GM23248 (cell line): ENCODE measurements at places on chromosomes 5 and 9.

DNA sequence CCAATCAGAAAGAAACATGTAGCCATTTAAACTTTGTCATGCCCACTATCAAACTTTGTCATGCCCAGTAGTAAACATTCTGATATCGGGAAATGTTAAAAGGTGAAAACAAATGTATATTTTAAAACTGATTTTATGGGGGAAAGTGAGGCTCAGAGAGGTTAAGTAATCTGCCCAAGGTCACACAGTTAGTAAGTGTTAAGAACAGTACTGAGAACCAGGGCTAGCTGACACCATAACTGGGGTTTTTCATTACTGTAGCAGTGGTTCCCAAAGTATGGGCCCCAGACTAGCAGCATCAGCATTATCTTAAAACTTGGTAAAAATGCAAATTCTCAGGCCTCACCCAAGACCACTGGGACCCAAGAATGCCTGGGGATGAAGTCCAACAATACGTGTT, 9.9 kb upstream of the FRRS1L start:
- no peak for DNase-seq

GRCh38 chr5:118311103-118311819, 677.1 kb downstream of the DTWD2 start:
- DNase-seq, result no peak

DNA sequence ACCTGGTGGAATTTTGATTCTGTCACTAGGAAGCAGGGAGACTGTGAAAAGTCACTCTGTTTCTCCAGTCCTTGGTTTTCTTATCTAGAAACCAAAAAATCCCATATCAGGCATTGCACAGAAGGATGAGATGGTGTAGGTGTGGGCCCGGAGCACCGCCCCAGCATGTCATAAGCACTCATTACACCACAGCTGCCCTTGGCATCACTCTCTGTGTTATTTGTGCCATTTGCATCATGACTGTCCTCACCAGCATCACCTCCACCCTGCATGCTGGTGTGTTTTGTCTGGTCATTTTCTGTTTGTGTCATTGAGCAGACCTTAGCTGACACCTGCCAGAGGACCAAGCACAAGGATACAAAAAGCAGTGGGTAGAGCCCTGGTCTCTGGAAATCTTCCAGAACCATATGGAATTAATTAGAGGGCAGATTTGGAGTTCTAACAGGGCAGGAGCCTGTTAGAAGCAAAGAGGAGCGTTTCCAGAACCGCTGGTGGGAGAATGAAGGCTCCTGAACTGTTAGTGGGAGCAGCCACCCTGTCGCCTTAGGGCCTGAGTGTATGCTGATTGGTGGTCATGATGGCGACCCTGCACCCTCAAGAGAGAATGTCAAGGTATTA, 99.3 kb downstream of the AMBP start:
- peak; percentile 27 for DNase-seq

DNA sequence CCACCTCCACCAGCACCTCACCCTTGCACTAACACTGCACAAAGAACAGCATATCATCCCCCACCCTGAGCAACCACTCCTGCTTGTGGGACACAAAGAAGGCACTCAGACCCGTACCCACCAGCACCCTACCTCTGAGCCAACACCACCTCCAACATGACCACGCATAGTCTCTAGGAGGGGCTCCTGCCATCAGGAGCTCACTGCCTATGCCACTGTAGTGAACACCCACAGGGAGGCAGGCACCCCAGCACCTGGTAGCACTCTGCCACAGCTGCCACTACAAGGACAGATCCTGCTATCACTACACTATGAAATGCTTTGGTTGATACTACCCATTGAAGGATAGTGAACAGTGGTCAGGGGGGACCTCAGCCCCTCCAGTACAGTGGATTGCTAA, 395.6 kb upstream of the GRAMD2B start:
- DNase-seq, result no peak

DNA sequence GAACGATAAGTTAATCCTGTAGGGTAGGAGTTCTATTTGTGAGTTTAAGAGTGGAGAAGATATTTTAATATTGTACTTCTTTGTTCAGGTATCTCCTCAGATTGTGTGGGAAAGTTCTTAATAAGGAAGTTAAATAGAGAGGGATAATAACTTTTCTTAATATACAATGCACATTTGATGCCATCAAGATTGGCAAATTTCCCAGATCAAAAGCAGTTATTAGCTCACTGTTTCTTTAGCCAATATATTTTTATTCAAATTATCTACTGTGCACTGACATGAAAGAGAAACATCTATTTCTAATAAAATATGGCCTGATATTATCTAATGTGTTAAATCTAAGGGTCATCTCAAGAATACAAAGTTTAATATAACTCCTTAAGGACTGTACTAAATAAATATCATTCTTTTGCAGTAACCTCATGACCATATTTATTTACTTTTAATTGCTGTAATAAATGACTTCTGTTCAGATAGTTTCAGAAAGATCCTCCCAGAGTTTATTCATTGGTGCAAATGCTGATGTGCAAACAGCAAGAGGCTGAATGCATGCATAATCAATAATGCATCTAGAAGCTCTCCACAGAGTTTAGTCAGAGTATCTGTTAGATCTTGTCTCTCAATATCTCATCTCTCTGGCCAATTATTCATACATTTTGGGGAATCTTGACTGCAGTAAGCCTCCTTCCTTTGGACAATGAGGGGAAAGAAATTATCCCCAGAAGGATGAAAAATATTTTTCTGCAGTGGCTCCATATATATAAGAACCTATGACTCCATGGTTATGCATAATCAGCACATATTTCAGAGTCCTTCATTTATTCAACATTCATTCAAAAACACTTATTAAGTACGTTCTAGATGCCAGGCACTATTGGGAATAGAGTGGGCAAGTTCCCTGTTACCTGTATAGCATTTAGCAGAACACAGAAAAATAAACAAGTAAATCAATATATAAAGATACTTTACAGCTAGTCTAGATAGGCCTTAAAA, 85.3 kb downstream of the SPATA31D1 start:
- no peak for DNase-seq

DNA sequence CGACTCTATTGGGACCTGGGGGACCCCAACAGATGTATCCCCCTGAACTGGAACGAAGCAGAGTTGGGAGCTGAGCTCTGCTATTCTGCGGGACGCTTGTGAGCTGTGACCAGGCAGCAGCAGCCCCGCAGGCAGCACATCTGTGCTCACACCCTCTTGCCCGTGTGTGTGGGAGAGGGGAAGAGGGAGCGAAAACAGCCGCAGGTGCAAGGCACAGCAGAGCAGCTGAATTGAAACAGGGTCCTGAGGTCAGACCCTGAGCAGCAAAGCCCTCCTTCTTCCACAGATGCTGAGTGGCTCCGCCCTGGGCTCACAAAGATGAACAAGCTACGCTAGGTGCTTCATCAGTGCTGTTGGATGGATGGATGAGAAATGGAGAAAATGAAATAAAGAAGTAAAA, 198.7 kb downstream of the HSPA4 start:
- DNase-seq, result no peak

DNA sequence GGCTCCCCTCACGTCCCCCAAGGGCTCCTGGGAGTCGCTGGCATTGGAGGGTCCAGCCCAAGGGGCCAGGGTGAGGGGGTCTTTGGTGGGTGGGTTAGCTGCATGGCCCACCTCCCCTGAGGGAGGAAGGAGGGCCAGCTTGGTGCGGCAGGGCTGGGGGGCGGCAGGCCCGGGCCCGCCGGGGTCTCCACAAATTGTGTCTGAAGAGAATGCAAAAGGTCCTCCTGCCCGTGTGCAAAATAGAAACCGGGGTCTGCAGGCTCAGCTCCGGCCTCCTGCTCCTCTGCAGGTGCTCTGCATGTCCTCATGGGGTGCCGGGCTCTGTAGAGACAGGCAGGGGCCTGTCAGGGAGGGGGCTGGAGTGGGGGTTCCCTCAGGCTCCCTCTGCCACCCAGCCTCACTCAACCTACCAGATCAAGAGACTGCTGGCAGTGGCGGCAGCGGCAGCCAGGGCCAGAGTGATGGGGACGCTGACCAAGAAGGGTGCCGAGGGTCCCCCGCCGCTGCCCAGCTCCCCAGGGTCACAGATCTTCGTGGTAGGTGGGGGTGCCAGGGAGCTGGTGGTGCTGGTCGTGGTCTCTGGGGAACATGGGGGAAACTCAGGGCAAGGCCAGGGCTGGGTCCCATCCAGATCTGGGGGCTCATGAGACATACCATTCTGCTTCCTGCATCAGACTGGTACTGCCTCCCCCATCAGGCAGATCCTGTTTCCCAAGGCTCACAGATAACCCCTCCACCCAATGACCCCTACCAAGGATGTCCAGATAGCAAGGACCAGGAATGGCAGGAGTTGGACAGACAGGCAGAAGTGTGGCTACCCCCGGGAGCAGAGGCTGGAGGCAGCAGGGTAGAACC, 29.2 kb upstream of the ENHO start:
- DNase-seq, result no peak

- DNase-seq, result no peak
Observed at GRCh38 chr9:110451726-110452125, 114.1 kb upstream of the TXNDC8 start.

- DNase-seq, result peak; percentile 25
Observed at GRCh38 chr9:69535286-69535832, 136.8 kb downstream of the APBA1 start.

DNA sequence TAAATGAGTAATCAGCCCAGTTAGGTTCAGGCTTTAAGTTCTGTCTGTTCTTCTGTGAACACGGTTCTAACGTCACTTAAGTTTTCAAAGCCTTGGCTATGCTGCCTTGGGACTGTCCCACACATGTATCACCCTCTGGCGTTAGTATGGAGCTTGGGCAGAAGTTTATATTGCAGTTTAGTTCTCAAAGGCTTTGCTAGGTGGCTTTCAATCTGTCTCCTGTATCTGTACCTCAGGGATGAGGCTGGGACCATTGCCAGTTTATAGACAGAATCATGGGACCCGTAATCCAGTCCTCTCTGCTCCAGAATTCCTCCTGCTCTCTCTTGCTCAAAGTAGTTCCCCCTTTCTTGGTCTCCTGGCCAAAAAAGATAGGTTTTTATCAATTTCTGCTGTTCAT, 12.1 kb downstream of the C9orf40 start:
- peak; percentile 2 for DNase-seq

DNA sequence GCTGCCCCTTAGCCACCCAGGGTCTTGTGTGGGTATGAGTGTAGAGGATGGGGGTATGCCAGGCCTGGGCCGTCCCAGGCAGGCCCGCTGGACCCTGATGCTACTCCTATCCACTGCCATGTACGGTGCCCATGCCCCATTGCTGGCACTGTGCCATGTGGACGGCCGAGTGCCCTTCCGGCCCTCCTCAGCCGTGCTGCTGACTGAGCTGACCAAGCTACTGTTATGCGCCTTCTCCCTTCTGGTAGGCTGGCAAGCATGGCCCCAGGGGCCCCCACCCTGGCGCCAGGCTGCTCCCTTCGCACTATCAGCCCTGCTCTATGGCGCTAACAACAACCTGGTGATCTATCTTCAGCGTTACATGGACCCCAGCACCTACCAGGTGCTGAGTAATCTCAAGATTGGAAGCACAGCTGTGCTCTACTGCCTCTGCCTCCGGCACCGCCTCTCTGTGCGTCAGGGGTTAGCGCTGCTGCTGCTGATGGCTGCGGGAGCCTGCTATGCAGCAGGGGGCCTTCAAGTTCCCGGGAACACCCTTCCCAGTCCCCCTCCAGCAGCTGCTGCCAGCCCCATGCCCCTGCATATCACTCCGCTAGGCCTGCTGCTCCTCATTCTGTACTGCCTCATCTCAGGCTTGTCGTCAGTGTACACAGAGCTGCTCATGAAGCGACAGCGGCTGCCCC, 2.6 kb downstream of the SLC35A4 start:
- no peak for DNase-seq
